H7 (cell line): ENCODE measurements at places on chromosomes 7 and 10. TPM values are rescaled to one million over a fixed set of nuclear protein-coding genes. Genes with fewer than 3 reads are reported as not detected.

- no peak for DNase-seq
These were observed 20.5 kb downstream of the MNX1 start for GRCh38 chr7:156989766-156990535.

The GAD2 gene
- 1.8 and 2.7 TPM in 2 replicates for total RNA-seq

DNA sequence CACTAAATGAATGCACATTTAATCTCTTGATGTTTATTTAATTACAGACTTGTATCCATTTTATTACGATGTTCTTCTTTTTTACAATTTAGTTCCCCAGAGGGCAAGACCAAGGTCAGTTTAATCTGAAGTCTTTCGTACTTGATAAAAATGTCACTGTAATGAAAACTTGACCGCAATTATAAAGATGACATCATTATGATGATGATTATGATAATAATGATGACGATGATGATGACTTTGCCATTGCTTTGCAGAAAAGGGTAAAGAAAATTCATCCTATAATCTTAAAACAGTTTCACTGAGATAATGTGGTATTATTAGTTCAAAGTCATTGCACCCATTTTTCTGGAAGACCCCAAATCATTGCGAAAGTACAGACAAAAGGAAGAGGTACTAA, 290.1 kb downstream of the NEBL start:
- no peak for DNase-seq

GRCh38 chr10:130064783-130065182, 45.8 kb downstream of the C10orf143 start:
- DNase-seq = no peak

GRCh38 chr7:70594170-70594569, 537.8 kb upstream of the GALNT17 start:
- no peak for DNase-seq
